CD4-positive, alpha-beta T cell treated with Interferon alpha-2 for 1 hour (primary cell): ENCODE measurements at places on chromosomes 3 and 15.

- no peak for DNase-seq
These were observed 15.0 kb downstream of the SEMA7A start for GRCh38 chr15:74418575-74419338.

- no peak for DNase-seq
These were observed 3.6 kb downstream of the DUOX2 start for GRCh38 chr15:45110256-45110820.

GRCh38 chr15:93372208-93372864, 283.3 kb upstream of the RGMA start:
- DNase-seq: no peak

DNA sequence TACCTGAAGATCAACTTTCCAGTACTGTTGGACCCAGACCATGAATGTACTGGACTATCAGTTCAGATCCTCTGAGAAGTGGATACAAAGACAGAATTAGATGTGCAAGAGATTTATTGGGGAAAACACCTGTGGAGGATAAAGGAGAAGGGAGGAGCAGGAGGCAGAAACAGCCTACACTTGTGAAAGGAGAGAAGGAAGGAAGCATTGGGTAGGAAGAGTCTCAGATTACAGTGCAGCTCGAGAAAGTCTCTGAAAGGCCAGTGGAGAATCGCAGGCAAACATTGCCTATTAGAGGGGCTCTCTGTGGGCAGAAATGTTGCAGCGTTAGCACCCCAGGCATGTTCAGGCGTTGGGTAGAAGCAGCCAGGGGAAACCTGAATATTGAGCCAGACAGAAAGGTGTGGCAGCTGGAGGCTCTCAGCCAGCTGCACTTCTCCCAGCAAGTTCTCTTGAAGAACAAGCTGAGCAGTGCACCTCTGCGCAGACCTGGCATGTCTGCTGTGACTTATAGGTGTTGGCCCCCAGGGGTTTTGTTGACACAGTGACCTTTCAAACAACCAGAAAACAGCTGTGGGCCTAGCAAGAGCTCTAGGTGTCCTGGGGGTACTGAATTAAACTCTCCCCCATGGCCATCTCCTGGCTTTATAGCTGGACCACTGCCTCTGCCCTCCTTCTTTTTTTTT, 7.0 kb downstream of the CHST14 start:
- DNase-seq: no peak

DNA sequence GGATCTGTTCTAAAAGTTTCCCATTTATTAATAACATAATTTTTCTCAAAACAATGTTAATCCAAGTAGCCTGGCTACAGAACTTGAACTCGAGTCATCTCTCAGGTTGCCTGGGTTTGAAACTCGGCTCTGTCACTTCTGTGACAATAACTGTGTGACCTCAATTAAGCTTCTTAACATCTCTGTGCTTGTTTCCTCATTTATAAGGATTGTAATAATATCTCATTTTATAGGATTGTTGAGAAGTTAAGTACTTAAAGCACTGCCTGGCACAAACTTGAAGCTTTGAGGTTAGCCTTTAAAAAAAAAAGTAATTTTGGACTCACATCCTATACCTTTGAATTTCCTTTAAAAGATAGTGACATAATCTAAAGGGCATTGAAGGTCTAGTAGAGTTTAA, 3.4 kb downstream of the RAB5A start:
- DNase-seq: no peak

GRCh38 chr3:127350172-127351050, 62.6 kb upstream of the PRR20G start:
- no peak for DNase-seq

DNA sequence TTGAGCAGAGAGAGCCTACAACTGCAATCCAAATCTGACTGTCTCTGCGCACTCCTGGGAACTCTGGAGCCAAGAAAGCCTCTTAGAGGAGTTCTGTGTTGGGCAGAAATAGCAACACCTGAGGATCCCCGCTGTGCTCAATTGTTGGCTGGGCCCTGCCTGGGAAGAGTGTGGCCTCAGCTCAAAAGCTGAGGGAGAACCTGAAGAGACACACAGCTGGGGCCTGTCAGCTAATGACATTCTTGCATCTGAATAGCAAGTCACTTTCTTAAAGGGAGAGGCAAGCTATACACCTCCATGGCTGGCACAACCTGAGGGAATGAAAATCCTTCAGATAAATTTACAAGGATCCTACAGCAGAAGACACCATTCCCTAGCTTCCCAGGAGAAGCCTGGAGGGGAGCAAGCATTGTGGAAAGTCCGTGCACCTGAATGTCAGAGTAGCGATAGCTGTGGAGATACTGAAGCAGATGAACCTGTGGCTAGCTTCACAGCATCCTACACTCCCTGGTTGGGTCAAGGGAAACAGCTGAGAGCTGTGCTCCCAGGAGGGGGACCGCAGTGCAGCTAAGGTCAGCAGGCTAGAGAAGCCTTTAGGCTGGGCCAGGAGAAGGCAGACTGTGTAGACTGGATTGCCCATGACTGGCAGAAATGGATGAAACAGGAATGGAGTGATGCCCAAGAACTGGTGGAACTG, 159.9 kb upstream of the PFN2 start:
- no peak for DNase-seq

GRCh38 chr3:69541711-69542088, 155.8 kb upstream of the FRMD4B start:
- DNase-seq: no peak

GRCh38 chr3:109137761-109138160, 1.2 kb downstream of the C3orf85 start:
- DNase-seq: no peak

DNA sequence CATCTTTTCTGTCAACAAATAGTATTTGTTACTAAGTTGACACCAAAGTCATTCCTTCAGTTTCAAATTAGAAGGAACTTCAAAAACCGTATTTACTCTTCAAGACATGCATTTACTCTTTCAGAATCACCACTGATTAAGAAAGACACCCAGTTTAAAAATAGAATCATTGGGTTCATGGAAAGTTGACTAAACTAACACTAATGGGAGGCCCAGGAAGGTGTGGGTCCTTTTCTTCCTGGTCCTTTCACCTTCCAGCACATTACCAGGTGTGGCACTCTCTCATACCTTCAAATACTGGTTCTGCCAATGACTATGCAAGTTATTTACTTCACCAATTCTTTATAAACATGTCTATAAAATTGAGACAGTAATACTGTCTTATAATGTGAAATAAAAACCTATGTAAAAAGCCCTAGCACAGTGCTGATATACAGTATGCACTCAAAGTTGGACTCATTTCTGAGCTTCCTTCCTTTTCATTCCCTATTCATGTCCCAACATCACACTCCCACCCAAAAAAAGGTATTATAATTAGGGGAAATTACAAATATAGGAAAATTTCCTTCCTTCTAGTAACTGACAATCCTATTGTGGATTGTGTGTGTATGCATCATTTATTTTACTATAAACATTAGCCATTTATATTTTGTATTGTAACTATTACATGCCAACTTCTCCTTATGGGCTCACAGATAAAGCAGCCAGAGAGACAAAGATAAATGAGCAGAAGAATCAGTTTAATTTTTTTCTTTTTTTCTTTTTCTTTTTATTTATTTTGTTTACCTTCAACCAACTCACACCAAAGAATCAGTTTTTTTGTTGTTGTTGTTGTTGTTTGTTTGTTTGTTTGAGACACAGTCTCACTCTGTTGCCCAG, 48.9 kb downstream of the LRRFIP2 start:
- no peak for DNase-seq

DNA sequence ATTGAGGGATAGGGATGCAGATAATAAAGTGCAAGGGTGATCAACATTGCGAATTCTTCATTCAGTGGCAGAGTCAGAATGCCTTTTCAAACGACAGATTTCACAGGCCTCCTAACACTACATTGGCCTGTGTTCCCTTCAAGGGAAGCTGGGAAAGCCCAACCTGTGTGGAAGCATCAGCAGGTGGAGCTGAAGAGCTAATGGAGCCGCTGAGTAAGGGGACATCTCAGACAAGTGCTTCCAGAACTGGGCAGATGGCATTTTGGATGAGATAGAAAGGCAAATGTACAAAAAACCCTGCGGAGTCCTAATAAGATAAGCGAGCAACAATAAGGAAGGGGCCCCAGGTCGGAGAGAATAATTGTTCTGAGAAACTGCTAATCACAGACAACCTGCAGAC, 8.5 kb upstream of the SLC24A5 start:
- no peak for DNase-seq

- DNase-seq: no peak
These were observed 129.7 kb downstream of the TPRG1 start for GRCh38 chr3:189301479-189301878.

DNA sequence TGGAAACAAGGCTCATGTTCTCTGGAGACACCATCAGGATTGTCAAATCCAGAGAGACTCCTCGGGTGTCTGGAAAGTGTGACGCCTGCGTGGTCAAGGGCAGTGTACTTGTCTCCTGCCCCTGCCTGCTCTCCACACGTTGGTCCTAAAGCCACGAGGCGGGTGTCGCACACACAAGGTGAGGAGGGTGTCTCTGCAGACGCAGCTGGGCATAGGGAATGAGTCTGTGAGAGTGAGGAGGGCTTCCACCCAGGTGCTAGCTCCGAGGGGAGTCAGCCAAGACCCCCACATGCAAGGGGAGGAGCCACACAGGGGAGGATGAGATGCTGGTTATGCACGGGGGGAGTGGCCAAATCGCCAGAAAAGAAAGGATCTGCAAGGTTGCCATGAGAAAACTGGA, 27.9 kb upstream of the OCA2 start:
- no peak for DNase-seq

GRCh38 chr3:119672776-119673175, 4.4 kb downstream of the COX17 start:
- no peak for DNase-seq
